ENCODE measurements at places on chromosomes 2 and 18.
A peak's percentile ranks its signal among the peaks of the same experiment; 100 is the strongest.

GRCh38 chr18:78082816-78083215 is 833.2 kb downstream of the GALR1 start:
- no peak for DNase-seq

GRCh38 chr2:180872255-180872654 is 108.2 kb upstream of the UBE2E3 start:
- DNase-seq: no peak

GRCh38 chr2:92073815-92074548 is 2797.2 kb upstream of the TEKT4 start:
- no peak for DNase-seq

DNA sequence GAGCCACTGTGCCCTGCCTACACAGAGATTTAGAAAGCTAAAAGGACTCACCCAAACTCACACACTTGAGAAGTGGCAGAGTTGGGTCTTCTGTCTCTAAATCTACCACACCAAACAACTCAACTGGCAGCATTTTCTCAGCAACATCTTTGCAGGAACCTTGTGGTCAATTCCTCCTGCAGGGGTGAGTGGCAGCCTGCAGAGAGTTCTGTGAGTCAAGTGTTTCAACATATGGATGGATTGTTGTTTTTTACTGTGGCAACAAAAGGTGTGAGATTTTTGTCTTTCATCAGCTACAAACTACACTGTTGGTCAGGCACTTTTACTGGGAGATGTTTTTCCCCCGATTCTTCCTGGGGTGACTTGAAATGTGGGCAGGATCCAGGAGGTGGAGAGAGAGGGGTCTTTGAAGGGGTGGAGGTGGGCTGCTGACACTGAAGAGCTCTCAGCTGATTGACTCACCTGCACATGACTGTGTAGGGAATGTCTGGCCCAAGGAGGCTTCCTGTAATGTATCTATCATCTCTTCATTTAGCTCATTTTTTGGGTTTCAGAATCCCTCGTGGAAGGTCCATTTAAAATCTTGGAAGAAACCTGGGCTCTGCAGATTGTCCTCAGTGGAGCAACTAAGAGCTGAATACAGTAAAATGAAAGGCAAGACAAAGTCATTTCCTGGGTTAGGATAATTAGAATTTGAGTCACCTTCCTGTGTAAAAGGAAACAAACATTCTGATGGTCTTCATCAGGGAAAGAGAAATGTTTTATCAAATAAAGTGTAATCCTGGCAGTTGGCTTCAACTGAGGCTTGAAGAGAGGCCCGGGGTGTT is 98.6 kb downstream of the MSH2 start:
- no peak for DNase-seq

- no peak for DNase-seq
These were observed 150.2 kb upstream of the DOK6 start for GRCh38 chr18:69250305-69251151.

DNA sequence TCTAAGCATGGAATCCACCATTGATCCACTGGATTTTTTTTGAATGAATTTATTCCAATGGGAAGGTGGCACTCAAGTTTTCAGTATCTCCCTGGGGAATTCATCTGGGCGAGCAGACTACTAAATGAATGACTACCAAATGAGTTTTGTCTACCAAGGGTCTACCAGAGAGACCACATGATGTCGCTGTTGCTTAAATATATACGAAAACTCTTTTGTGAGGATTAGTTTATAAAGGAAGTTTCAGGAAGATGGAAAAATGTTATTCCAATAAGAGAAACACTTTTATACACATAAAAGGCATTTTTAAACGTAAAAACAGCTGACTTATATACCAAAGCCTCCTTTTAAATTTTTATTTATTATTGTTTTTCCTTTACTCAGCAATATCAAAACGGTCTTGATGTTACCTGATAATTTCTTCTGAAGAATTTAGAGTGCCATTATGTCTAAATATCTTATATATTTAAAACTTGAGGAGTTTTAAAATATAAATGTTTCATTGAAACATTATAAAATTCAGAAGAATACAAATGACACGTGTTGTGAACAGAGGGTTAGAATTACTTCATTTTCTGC is 139.7 kb downstream of the HRH4 start:
- no peak for DNase-seq

DNA sequence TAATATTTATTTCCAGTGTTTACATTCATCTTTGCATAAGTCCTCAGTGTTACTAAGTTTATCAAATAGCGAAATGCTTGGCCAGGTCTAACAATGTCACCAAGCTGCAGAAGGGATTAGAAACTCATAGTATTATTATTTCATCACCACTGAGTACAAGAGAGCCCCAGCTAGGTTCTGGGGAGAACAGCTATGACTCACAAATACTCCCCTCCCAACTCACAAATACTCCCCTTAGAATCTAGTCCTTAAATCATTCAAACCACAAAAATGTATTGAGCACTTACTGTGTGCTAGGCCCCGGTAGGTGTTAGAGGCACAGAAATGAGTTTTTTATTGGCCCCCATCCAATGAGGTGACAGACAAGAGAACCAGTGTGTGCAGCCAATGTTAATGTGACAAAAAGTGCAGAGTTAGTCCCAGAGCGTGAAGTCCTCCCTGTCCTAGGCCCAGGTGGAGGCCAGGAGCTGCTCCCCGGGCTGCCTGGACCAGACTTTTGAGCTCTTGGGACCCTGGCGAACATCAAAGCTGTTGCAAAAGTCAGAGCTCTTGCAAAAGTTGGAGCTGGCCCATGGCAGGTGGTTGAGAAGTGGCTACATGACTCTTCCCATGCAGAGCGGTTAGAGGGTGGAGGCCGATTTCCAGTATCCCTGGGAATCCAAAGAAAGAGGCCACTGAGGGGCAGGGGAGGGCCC is 9.8 kb downstream of the STEAP3 start:
- DNase-seq: no peak

GRCh38 chr2:105313877-105314276 is 15.7 kb downstream of the TGFBRAP1 start:
- no peak for DNase-seq

DNA sequence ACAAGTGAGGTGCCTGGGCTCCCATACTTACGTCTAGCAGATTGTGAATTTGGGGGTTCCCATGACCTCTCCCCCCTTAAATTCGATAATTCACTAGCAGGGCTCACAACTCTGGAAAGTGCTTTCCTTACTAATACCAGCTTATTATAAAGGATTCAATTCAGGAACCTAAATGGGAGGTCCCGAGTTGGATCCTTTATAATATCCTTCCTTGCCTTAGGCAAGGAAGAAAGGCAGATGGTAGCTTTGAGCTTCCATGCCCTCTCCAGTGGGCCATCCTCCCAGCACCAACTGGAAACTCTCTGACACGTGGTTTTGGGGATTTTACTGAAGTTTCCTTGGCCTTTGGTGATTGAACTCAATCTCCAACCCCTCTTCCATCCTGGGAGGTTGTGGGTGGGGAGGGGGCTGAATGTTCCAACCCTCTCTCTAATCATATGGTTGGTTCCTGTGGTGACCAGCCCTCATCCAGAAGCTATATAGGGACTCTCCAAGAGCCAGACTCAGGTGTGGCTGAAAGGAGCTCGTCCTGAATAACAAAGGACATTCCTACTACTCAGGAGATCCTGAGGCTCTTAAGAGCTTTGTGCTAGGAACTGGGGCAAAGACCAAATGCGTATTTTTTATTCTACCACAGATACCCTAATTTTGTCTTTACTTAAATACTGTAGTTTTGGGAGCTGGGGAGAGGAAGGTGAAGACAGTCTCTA is 62.2 kb downstream of the HAUS1 start:
- DNase-seq: no peak

- DNase-seq: no peak
These were observed 171.2 kb downstream of the ACOXL start for GRCh38 chr2:110903548-110903947.

DNA sequence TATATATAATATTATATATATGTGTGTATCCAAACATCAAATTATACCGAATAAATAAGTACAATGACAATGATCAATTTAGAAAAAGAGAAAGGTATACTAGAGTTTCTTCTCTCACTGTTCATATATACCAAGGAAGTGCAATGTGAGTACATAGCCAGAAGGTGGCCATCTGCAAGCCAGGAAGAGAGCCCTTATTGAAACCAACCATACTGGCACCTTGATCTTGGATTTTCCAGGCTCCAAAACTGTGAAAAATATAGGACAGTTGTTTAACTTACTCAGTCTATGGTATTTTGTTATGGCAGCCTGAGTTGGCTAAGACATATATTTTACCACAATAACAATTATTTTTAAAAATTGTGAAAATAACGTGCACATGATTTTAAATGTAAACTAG is 1490.2 kb upstream of the SLC39A10 start:
- no peak for DNase-seq

GRCh38 chr18:79000997-79001396 is 21.4 kb downstream of the SALL3 start:
- no peak for DNase-seq

GRCh38 chr2:10860081-10860813 is 47.7 kb upstream of the PDIA6 start:
- DNase-seq: no peak

DNA sequence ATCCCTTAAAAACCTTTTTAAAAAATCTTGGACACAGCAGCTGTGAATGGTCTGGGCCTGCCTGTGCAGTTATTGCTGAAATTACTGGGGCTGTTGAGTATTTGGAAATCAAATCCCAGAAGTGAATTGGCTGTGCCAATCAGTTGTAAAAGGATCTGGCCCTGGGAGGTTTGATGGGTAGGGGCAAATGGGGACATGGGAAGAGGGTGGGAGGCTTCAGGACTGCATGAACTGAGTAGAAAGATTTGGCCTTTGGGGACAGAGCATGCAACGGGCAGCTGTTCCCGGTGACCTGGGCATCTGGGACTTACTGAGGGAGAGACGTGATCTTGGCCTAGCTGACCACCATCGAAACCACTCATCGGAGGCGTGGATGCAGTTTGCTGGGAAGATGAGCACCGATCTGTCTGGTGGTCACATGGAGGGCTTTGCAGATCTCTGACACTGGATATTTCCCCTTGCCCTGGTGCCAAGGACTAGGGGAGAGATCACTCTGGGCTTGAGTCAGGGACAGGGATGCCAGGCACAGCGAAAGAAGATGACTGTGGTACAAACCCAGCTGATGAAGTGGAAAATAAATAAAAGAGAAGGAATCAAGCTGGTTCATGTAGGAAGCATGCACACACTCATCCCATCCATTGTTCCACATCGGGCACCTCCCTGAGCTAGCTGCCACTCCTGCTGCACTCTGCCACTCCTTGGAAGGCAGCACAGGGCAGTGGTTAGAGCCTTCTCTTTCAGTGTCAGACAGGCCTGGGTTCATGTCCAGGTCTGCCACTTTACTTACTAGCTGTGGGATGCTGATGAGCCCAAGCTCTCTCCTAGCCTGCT is 58.4 kb downstream of the SEMA4F start:
- DNase-seq: no peak

- DNase-seq: peak; percentile 11
These were observed 944 bp downstream of the RAB3GAP1 start for GRCh38 chr2:135052997-135053474.

- DNase-seq: no peak
These were observed 2.4 kb upstream of the MFF start for GRCh38 chr2:227322530-227323205.

GRCh38 chr2:15797231-15797938 is 143.0 kb upstream of the MYCN start:
- DNase-seq: no peak

GRCh38 chr2:42504364-42505230 is 10.8 kb upstream of the KCNG3 start:
- DNase-seq: no peak

DNA sequence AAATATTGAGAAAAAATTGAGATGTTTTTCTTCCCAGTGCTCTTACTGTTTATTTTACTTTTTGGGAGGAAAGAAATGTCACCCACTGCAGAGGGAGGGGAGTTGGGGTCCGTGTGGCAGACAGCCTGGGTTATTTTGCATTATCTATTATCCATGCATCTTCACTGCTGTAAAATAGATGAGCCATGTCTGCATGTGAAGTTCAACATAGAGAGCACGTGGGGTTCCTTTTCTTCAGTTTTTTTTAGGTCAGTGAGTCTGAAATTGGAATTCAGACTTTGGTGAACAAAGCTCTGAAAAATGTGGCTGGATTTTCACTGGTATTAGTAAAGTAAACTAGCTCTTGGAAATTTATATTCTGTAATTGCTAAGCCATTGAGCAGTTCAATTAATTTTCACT is 2.4 kb downstream of the DCDC2C start:
- DNase-seq: no peak

GRCh38 chr2:26605195-26605998 is 35.8 kb downstream of the CIB4 start:
- no peak for DNase-seq

DNA sequence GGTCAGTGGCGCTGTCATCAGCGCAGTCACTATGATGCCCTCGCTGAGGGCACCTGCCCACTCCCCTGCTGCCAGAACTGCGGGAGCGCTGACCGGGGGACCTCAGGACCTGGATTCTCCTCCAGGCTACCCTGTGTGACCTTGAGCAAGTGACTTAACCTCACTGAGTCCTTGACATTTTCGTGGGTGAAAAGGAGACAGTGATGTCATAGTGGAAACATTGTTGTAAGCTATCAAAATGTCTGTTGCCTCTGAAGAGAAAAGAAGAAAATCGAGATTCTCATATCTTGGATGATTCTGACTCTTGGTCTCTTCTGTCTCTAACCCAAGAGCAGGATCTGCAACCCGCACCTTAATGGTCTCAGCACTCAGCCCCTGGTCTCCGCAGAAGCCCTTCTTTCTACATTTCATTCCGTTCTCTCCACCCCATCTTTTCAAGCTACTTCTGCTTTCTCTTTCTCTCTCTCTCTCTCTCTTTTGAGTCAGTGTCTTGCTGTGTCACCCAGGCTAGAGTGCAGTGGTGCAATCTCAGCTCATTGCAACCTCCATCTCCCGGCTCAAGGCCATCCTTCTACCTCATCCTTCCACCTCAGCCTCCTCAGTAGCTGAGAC is 978 bp upstream of the TUBA4A start:
- DNase-seq: no peak

DNA sequence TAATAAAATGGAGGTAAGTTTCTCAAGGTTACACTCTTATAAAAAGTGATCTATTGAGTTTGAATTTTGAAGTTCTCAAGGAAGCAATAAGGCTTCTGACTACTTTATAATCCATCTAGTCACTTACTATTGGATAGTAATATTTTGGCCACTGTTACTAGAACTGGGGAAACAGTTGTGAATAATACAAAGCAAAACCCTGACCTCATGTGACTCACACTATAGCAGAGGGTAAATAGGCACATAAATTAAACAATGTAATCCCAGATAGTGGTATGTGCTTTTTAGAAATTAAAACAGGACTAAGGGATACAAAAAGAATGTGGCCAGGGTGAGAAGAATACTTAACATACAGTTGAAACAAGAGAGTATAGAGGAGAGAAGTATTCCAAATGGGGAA is 78.6 kb downstream of the CALCRL start:
- no peak for DNase-seq

- no peak for DNase-seq
These were observed 261.6 kb upstream of the SPOPL start for GRCh38 chr2:138239902-138240491.
